Motor neuron (in vitro differentiated cells): ENCODE measurements at places on chromosomes 11 and 22.
A peak's percentile ranks its signal among the peaks of the same experiment; 100 is the strongest.

GRCh38 chr11:111452817-111453552 is 59.2 kb downstream of the BTG4 start:
- no peak for ATAC-seq

DNA sequence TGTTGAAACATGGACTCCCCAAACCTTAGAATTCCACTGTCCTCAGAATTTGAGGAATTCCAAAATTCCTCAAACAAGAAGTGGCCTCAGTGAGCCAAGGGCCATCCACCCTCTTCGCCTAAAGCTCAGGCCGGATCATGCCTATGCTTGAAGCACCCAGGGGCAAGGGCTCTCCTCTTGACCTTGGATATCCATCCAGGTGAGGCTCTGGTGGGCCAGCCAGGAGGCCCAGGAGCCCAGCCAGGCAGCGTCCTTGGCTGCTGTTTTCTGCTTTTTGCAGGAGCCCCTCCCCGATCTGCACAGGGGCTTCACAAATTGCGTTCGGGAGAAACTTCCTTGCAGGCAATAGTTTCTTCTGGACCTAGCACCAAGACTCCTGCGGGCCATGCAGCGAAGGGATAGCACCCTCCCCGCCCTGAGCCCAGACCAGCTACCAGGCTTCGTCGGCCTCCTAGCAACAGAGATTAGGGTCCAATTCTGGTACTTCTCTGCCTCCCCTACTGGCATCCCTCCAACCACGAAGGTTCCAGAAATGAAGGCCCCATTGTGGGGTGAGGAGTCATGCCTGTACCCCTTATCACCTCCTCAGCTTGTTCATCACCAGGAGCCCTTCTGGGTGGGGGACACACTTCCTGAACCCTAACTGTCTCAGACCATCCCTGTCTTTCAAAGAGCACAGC is 2.0 kb downstream of the PHLDA2 start:
- no peak for ATAC-seq

GRCh38 chr22:23315341-23315917 is 135.1 kb downstream of the BCR start:
- peak; percentile 47 for ATAC-seq

DNA sequence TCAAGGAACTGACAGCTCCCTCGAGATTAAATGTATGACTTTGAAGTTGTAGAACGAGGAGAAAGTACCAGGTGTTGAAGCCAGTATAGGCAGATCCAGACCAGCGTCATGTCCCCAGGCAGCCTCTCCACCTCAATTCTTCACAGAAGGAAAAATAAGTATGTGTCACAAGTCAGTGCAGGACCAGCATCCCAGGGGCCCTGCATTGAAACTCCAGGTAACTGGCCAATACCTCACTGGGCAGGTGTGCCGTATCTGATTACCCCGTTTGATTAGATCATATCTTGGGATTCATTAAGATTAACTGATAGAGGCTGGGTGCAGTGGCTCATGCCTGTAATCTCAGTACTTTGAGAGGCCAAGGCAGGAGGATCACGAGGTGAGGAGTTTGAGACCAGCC is 466.7 kb upstream of the B3GAT1 start:
- no peak for ATAC-seq

GRCh38 chr11:78254268-78254667 is 65.5 kb downstream of the USP35 start:
- ATAC-seq, result no peak

GRCh38 chr11:8333376-8333775 is 69.7 kb upstream of the LMO1 start:
- peak; percentile 1 for ATAC-seq

- peak; percentile 76 for ATAC-seq
These were observed 253.9 kb downstream of the LARGE1 start for GRCh38 chr22:33666279-33666960.

- ATAC-seq, result no peak
These were observed 396.9 kb upstream of the CADM1 start for GRCh38 chr11:115901069-115901468.

GRCh38 chr22:23072077-23072910 is 2.0 kb downstream of the GNAZ start:
- peak; percentile 3 for ATAC-seq

GRCh38 chr11:86374586-86374985 is at the start of gene CCDC81:
CCDC81 (plus strand) TSS chr11:86374887; CDS start chr11:86375164, 277 bp downstream.
- peak; percentile 72 for ATAC-seq

DNA sequence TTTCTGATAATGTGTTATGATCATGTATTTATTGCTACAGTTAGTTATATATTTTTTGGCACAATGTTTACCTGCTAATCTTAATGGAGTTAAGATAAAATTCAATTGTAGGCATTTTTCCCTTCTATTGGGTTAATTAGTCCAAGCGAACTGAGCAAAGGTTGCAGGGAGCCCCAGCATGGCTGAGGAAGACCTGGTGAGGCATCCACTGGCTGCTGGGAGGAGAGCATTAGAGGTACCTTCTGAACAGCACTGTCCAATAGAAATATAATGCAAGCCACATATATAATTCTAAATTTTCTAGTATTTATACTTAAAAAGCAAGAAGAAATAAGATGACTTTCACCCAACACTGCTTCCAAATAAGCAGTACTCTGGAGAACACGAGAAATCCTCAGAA is 689 bp upstream of the TMEM126A start:
- no peak for ATAC-seq

- ATAC-seq, result no peak
These were observed 216.3 kb downstream of the DDX10 start for GRCh38 chr11:108881131-108881530.
